Esophagus squamous epithelium (tissue), 5 donors: ENCODE measurements at places on chromosomes 4 and X.

DNA sequence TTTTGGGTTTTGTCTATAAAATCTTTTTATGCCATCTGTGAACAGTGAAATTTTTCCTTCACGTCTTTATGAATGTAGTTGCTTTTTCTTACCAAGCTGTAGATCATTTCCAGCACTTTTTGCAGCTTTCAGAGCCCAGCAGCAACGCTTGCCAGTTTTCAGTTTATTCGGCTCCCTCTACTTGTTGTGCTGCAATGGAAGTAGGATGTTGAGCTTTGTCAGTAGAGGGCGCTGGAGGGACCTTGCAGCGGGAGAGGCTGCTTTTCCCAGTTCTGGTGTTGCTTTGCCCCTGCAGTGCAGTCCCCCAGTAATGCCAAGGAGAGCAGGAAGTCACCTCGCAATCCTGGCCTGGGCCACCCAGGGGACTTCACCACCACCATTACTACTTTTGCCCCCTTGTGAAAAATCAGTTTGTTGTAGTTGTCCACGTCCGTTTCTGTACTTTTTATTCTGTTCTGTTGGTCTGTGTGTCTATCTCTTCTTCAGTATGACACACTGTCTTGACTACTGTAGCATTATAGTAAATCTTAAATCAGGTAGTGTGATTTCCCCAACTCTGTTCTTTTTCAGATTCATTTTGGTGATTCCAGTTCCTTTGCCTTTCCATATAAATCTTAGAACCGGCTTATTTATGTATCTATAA lies 21.8 kb downstream of the CMC4 start:
- no peak for DNase-seq

DNA sequence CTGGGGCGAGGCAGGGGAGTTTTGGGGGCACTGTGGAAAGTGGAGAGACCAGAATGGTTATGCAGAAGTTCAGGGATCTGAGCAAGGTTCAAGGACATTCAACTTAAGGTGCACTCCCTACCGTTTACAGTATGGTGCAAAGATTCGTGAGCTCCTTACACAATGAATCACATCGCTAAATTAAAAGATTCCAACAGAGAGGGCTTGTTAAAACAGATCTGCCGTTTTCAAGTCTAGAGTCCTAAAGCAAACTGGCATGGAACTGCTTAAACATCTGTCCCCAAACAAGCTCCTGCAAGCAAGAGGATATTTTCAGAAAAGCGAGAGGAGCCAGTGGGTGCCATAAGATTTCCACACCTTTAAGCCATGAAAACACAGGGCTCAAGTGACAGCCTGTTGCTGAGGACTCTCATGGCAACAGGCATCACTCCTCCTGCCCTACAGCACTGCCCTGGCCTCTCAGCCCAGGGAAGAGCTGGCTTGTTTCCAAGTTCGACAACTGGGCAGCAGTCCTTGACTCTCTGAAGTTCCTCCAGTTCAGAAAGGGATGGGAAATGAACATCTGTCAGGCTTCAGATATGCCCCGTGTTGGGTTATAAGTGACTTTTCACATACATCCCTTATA lies 10.0 kb downstream of the FAM184B start:
- DNase-seq = no peak

GRCh38 chrX:153781428-153782047 lies 697 bp downstream of the SRPK3 start:
- DNase-seq = no peak

DNA sequence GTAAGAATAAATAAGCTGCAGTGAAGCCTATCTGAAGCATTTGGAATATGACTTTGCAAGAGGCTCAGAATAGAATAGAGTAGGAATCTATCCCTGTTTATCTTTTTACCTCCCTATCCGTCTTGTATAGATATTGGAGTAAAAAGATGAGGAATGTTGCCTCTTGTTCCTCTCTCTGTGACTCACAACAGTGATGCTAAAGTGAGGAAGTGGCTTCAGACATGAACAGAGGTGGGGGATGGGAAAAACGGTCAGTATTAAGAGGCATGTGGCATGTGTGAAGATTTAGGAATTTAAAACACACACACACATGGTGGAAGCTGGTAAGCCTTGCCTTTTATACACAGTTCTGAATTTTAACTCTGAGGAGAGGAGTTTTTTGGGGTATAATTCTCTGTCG lies 3.8 kb upstream of the DCAF4L1 start:
- no peak for DNase-seq

DNA sequence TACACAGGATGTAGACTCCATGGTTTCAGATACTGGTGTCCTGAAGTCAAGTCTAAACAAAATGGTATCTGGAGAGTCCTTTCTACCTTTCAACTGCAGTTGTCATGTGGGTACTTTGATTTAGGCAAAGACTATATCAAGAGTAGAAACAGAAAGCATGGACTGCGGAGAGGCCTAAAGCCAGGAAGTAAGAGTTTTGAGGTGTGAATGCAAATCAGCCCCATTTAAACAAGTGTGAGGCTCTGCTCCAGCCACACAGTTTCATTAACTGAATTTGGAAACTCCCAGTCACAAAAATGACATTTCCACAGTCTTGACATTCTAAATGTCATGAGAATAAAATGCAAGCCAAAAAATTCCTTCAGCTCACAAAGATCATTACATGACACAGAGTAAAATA lies 87.2 kb upstream of the MCF2 start:
- no peak for DNase-seq

- DNase-seq = no peak
Observed at GRCh38 chr4:121070274-121070673, 2.1 kb downstream of the NDNF start.

DNA sequence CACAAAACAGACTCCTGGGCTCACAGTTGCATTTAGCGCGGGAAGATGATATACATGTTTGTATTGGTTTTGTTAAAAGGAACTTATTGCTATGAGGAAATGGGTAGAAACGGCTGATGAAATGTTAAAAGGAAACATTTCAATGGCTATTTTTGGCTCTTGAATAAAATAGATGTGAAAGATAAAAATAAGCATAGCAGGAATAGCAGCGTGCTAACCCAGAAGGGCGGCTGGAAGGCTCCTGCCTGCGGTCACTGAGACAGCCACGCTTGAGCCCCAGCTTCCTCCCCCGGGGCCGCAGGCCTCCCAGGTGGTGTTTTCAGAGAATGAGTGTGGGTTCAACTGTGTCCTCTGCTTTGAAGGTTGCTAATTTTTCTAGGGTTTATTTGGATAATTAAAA lies 35.0 kb upstream of the CLCN4 start:
- DNase-seq = no peak

DNA sequence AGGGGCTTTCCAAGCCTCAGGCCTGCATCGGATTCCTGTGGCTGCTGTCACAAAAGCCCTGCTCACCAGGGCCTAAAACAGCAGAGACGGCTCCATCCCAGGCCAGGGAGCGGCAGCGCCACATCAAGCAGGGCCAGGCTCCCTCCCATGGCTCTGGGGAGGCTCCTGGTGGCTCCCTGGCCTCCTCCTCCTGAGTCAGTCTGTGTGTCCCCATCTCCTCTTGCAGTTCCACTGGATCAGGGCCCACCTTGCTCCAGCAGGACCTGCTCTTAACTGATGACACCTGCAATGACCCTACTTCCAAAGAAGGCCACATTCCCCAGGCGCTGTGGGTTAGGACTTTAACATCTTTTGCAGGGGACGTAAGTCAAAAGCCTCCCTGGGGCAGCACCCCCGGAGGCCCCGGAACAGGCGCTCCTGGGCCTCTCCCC lies 51.9 kb downstream of the CPZ start:
- DNase-seq = no peak

- DNase-seq = no peak
Observed at GRCh38 chr4:132642016-132642817, 506.9 kb upstream of the PCDH10 start.

DNA sequence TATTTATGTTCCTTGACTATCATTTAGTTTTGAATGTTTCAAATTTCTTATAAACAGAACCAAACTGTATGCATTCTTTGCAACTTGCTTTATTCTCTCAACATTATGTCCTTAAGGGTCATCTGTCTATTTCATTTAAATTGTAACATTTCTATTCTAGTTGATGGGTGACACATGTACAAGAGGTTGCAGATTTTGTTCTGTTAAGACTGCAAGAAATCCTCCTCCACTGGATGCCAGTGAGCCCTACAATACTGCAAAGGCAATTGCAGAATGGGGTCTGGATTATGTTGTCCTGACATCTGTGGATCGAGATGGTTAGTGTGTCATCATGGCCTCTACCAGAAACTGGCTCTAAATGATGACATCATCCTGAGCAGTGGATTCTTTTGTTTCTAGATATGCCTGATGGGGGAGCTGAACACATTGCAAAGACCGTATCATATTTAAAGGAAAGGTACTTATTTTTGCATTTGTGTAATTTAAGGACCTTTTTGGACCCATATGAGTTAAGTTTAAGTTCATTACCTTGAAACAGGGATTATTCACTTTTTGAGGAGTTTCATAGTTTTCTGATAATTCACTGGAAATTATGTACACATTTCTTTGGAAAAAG lies 6.1 kb downstream of the LIAS start:
- no peak for DNase-seq

- DNase-seq = no peak
Observed at GRCh38 chr4:109803924-109804571, 2.2 kb upstream of the CFI start.

DNA sequence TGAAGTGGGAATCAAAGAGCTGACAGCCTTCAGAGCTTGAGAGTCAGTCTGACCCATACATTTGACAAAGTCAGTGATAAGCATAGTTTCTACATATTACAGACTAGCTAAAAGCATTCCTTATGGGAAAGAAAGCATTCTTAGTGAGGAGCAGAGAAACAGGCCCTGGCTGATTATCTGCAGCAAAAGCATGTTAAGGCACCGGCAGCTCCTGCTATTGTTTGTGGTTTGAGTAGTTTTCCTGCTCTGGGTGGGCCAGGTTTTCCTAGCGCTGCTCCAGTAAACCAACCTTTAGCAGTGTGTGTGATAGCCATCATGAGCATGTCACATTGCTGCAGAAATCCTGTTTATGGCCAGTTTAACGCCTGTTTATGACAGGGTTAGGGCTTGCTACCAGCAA lies 51.6 kb upstream of the WDR1 start:
- DNase-seq = no peak

DNA sequence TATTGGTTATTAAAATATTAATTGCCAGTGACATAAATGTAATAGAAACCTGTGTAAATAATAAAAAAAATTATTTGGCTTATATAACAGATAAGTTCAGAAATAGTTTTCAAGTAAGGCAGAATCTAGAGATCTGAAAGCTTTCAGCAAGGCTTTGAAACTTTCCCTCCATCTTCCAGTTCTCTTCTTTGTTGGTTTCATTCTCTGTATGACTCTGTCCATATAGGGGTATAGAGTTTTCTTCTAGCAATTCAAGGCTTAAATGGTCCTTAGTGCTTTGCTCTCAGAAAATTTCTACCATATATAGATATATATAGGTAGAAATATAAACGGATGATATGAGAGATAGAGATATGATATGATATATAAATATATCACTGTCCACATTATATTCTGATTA lies 160.5 kb upstream of the GABRA2 start:
- DNase-seq = no peak

DNA sequence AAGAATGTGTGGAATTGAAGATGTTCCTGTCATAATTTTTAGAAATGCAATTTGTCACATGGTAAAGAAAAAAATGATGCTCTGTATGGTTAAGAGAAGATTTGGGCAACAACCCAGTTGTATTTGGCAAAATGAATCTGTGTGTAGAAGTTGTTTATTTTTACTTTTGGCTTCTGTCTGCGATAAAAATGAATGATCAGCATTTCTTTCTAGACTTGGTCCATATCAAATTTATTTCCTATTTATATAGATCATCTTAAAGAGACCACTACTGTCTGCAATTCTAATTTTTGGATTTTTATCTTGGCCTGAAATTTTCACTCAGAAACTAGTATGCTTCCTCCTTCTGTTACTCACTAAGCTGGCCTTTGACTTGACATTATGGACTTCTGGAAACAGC lies 396.9 kb downstream of the FAM47A start:
- DNase-seq = no peak

GRCh38 chr4:177740563-177740962 lies 298.3 kb upstream of the AGA start:
- DNase-seq = no peak

DNA sequence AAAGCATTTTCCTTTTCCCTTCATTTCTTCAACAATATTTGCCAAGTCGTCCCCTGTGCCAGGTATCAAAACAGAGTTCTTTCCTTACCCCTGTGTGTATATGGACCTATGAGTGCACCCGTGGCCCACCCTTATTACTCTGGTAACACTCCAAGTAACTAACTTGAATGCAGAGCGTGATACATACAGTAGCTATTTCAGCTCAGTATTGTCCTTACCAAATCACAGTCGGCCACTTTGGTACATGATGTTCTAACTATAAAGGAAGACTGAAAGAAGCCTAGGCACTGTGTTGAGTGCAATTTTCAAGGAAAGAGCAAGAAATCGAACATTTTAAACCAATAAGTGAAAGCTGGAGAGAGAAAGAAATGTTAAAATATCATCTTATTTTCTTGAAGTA lies 88.4 kb downstream of the ARX start:
- DNase-seq = no peak

GRCh38 chr4:101014417-101014816 lies 332.9 kb downstream of the PPP3CA start:
- DNase-seq = no peak

GRCh38 chr4:39157520-39157919 lies 24.8 kb upstream of the WDR19 start:
- DNase-seq = no peak

GRCh38 chr4:22412013-22412412 lies 103.9 kb downstream of the ADGRA3 start:
- no peak for DNase-seq

DNA sequence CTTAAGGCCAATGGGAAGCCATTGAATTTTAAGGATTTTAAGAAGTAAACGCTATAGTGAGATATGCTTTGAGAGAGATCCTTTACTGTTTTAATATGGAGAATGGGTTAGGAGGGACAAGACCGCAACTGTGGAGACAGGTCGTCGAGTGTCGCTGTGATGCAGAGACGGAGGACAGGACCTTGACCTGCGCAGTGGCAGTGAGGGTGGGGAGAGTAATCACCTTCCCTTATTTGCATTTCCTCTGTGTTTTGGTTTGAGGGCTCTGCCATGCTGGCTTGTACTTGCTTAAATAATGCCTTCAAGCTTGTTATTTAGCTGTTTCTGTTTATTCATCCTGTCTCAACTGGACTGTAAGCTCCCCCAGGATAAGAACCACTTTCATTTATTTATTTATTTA lies 345.0 kb downstream of the FBXW7 start:
- DNase-seq = no peak
